NCI-H510A (cell line): ENCODE measurements at places on chromosomes 3 and 15.

DNA sequence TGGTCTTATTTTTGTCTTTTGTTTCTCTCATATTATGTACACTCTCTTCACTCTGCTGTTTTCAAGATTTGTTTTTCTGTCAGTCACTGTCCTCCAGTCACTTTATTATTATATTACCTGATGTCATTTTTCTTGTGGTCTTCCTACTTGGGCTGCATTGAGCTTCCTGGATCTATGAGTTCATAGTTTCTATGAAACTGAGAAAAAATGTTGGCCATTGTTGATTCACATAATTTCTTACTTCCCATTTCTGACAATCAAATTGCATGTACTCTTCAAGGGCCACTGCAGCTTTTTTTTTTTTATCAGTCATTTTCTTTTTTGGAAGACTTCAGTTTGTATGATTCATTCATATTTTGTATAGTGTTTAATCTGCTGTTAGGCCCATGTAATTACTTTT lies 1180.6 kb upstream of the GBE1 start:
- no peak for DNase-seq

DNA sequence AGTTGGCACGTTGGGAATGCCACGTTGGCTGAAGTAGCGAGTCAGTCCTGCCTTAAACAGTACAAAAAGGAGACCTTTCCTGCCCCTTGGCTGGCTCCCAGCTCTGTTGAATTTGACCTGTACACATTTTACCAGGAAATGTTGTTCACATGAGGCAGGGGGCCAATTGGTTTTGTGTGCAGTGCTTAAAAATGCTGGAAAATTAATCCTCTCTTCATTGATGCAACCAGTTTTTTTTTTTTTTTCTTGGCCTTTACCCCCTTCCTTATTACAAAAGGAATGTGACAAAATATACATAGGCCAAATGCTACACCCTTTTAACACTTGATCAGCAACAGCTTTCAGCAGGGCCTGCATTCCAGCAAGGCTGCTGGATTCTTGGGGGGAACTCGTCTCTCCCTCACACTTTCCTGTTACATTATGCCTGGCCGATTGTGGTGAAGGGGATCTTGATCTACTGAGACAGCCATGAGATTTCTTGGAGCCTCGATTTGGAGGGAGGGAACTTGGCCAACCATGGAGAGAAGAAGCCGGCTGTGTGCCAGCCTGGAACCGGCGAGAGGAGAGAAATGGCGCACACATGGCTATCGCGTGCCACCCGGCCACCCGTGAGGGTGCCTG lies 93.1 kb downstream of the DNASE1L3 start:
- no peak for DNase-seq

DNA sequence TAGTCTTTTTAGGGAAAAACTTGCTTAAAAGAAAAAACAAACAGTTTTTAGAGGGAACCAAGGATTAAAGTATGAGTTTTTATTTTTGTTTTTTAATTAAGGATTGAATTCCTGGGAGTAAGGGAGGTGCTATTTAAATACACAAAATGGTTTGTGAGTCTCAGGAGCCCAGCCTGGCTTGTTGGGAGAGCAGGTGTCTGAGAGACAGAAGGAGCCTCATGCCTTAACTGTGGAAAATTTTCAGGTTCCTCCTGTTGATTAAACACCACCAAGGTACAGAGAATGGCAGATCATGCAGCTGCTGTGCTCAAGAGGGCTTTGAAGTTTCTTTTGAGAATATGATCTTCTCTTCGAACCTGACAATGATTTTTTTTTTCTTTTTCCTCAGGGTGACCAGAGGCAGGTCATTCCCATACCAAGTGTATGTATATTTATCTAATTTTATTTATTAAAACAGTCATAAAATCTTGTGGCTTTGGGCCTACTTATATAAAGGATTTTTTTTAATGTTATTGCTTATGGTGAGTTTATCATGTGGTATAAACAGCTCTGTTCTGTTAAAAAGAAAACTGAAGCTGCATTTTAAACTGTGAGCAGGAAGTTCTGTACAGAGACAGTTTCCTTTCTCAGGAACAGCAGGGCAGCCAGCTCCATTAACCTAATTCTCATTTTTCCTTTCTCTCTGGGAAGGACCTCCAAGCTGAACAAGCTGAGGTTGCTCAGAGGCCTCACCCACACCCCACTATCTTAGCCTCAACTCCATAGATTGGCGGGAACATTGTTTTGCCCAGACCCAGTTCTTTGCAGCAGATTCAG lies 33.7 kb upstream of the VILL start:
- DNase-seq = no peak

- peak; percentile 61 for DNase-seq
Observed at GRCh38 chr3:183428447-183429211, at the start of gene MCF2L2. Gene MCF2L2, minus strand, starts transcription at chr3:183428619. Its CDS starts 642 bp downstream, at chr3:183427977.

- no peak for DNase-seq
Observed at GRCh38 chr3:244041-244440, 47.5 kb downstream of the CHL1 start.

DNA sequence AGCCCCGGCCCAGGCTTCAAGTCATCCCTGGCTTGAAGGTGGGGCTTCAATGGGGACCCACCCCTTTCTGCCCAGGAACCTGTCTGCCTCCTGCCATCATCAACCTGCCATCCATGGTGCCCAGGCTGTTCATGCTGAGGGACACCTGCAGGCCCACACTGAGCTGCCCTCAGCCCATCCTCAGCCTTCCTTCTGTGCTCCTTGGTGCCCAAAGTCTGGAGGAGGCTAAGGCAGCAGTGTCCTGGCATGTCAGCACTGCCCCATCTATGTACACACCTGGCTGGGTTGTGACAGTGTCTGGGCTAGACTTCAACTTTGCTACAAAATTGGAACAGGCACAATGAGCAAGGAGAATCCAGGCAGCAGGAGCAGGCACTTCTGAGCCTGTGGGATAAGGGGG lies 745.3 kb upstream of the EPHA6 start:
- no peak for DNase-seq

GRCh38 chr3:175200391-175201095 lies 341.4 kb downstream of the NAALADL2 start:
- no peak for DNase-seq

DNA sequence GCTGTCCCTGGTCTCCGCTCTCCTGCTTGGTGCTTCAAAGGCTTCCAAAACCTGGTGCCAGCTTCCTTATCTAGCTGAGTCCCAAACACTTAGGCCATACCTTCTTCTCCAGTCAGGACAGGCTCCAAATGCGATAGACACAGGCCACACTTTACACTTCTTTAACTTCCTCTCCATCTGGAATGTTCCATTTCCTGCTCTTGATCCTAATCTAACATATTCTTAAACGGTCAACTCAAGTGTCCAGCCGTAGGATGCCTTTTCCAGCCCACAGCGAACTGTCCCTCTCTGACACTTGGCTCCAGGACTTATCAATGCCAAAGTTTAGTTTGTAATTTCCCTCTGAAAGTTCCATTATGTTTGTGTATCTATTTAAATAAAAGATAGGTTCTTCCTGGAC lies 19.2 kb upstream of the PLA2G4F start:
- no peak for DNase-seq

DNA sequence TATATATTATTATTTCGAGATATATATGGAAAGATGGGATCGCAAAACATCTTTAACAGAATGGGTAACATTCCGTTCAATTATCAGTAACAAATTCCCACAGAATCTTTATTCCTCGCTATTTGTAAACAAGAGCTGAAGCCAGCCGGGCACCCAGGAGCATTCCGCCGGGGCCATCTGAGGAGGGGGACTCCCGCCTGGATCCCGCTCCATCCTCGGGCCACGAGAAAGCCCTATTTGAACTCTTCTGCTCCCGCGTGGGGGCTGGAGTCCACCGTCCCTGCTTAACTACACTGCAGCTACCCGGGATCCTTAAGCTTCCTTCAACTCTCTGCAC lies 687 bp downstream of the GPR176 start:
- no peak for DNase-seq

DNA sequence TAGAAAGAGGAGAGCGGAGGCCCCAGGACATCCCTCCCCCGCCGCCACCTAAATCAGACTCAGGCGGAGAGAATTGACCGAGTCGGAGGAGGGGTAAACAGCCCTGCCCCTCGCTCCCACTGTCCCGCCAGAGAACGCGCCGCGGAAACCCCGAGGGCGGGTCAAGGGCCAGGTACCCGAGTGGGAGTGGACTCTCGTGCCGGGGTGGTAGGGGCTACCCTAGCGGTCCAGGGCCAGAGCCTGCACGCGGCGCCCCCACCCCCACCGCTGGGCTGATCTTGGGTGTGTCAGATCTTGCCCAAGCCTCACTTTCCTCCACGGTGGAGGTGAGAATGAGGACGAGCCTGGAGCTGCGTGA lies 19.0 kb downstream of the SPATA12 start:
- DNase-seq = no peak

- DNase-seq = no peak
Observed at GRCh38 chr15:74616366-74616939, 817 bp downstream of the CLK3 start.

DNA sequence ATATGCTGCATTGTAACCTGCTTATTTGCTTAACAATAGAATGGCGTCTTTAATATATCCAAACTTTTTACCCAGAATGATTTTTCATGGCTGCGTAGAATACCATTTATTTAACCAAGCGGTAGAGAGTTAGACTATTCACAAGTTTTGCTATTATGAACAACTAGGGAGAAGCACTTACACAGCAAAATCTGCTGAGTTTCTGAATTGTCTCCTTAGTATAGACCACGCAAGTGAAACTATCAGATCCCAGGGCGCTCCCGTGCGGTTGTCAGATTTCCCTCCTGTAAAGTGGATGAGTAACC lies 12.6 kb upstream of the ADPGK start:
- DNase-seq = no peak

- DNase-seq = no peak
Observed at GRCh38 chr3:30826531-30826942, 67.9 kb downstream of the GADL1 start.

DNA sequence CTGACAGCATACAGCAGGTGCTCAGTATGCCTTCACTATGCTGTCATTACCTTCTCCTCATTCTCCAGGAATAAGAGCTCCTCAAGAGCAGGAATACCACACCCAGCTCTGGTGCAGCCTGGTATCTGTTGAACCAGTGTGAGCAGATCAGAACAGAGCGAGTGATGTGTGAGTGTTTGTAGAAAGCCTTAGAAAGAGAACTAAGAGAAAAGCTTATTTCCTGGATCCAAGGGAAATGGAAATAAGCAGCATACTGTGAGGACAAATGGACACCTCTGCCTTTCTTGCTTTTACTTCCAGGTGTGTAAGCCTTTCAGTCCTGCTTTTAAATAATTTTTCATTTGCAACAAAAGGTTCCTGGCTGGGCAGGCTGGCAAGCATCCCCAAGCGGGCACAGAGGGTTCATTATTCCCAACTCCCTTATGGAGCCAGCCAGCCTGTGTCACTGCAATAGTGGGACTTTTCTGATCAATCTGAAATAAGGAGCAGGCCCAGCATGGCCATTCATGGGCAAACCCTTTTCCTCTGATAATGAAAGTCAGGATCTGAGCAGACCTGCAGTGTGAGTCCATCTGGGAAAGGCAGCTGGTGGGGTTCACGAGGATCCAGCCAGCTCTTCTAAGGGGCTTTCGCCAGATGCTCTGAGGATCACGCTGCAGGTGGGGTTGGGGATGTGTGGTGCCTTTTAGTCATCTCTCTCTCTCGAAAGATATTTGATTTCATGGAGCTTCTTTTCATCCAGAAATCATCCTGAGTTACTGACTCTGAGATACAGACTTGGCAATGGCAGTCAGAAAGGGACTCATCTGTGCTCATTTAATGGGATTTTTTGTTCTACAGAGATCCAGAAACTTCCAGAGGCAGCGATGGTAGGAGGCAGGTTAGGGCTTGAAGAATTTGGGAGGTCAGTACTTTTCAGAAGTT lies 594.9 kb upstream of the CFAP20DC start:
- no peak for DNase-seq

DNA sequence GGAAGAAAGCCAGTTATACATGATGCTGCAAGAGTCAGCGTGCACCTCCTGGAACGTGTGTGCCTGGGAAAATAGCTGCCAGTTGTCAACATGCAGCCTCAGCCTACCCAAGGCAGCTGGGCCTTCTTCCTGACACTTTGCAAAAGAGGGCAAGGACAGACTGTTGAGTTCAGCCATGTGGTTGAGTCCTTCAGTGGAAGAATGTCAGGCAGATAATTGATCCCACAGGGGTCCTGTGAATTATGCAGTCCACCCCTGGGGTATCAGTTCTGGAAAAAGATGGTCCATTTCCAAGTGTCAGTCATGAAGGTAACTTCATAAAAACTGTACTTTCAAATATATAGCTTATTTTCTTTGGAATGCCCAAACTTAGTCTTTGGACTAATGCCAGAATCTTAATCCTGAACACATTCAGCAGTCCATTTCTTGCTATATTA lies 79.6 kb downstream of the ARNT2 start:
- no peak for DNase-seq

DNA sequence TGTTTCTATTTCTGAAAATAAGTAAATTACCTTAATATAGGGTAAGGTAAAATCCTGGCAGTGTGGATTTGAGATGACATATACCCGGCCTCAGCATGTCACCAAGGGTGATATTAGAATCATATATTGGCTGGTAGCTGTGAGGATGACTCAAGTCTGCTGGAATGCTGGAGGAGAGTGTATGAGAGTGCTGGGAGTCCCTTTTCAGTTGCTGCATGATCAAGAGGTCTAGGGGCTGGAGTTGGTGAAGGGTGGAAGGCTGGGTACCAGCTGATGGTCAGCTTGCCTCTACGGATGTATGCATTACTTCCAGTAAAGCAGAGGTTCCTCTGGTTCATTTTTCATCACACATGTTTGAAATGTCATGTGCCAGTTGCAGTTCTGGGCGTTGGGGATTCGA lies 40.6 kb downstream of the SLC25A26 start:
- no peak for DNase-seq

- no peak for DNase-seq
Observed at GRCh38 chr3:183540501-183541234, 14.8 kb downstream of the KLHL6 start.

DNA sequence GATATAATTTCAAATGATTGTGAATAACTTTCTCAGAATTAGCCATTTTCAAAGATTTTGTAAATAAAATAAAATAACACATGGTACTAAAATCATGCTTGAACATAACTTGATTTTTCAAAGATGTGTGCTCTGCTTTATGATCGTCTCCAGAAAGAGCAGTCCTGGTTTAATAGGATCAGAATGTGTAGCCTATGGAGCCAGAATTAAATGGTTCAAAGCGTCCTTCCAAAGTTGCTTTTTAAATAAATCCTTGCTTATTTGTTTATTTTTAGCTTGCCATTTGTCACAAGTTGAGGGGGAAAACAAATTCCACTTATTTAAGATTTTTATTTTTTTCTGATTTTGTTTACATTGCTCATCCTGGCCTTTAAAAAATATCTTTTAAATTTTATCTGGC lies 123.7 kb upstream of the SPRED1 start:
- DNase-seq = no peak

- DNase-seq = no peak
Observed at GRCh38 chr3:72894976-72895552, 7.2 kb downstream of the GXYLT2 start.

DNA sequence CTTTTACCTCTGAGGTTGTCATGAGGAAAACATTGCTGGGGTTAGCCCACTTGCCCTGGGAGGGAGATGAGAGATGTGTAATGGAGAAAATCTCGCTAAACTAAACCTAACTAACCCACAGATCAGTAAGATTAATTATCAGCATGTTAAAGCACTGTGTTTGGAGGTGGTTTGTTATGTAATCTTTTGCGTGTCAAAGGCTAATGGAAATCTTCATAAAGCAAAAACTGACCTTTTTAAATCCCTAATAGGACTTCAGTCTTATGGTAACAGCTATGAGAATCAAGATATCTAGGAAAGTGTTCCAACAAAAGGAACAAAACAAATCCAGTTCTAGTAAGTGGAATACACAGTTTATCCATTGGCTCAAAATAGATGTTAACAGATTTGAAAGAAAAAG lies 102.7 kb downstream of the PLOD2 start:
- no peak for DNase-seq
